Adrenal gland (tissue), 19 donors: ENCODE measurements at places on chromosomes 2 and 18. TPM values are rescaled to one million over a fixed set of nuclear protein-coding genes. Genes with fewer than 3 reads are reported as not detected.

Gene UPP2
- 0.08 TPM for polyA plus RNA-seq

Gene AP1S3
- polyA plus RNA-seq = 1.1 TPM

Gene INPP5D
- 15.6 TPM for polyA plus RNA-seq

Gene KCNS3
- 3.3 TPM for polyA plus RNA-seq

Gene RBKS
- 20.3 TPM for polyA plus RNA-seq

Gene KIAA2012
- 0.16 TPM for polyA plus RNA-seq

Gene SLC9A4
- polyA plus RNA-seq = not detected

Gene ACTG2
- polyA plus RNA-seq = 14.1 TPM

Gene RPIA
- 15.4 TPM for polyA plus RNA-seq

Gene CEBPZ
- polyA plus RNA-seq = 78.8 TPM

Gene SP140
- polyA plus RNA-seq = 2.3 TPM

Gene TNS1
- polyA plus RNA-seq = 123 TPM

Gene MBD5
- 26.4 TPM for polyA plus RNA-seq

Gene ANAPC1
- 6.0 TPM for polyA plus RNA-seq

Gene TRIM43
- not detected for polyA plus RNA-seq

Gene ATP8B1
- polyA plus RNA-seq = 13.4 TPM

Gene OSBPL6
- 5.1 TPM for polyA plus RNA-seq

Gene CCDC148
- 0.37 TPM for polyA plus RNA-seq

Gene SNORC
- polyA plus RNA-seq = 3.1 TPM

Gene OTX1
- not detected for polyA plus RNA-seq

Gene SERPINB10
- polyA plus RNA-seq = not detected

Gene CD226
- polyA plus RNA-seq = 1.0 TPM

Gene SPATA3
- not detected for polyA plus RNA-seq

Gene SULT6B1
- polyA plus RNA-seq = not detected

Gene STEAP3
- polyA plus RNA-seq = 4.1 TPM

Gene MC5R
- polyA plus RNA-seq = not detected

Gene GPR55
- 0.24 TPM for polyA plus RNA-seq

Gene FAHD2A
- polyA plus RNA-seq = 28.6 TPM

Gene VAPA
- polyA plus RNA-seq = 120 TPM

Gene ZSCAN30
- polyA plus RNA-seq = 22.2 TPM

Gene TCF7L1
- 6.1 TPM for polyA plus RNA-seq

Gene TGFBRAP1
- polyA plus RNA-seq = 6.2 TPM

Gene HNRNPA3
- 212 TPM for polyA plus RNA-seq

Gene DOK6
- 0.79 TPM for polyA plus RNA-seq

Gene AGPS
- 3.8 TPM for polyA plus RNA-seq

Gene PKDCC
- 47.5 TPM for polyA plus RNA-seq

Gene VWA3B
- polyA plus RNA-seq = not detected

Gene CHRNG
- polyA plus RNA-seq = 0.08 TPM

Gene ASTL
- not detected for polyA plus RNA-seq

Gene RAMP1
- 7.6 TPM for polyA plus RNA-seq
